ENCODE measurements at places on chromosomes 5 and 9.
A peak's percentile ranks its signal among the peaks of the same experiment; 100 is the strongest.

DNA sequence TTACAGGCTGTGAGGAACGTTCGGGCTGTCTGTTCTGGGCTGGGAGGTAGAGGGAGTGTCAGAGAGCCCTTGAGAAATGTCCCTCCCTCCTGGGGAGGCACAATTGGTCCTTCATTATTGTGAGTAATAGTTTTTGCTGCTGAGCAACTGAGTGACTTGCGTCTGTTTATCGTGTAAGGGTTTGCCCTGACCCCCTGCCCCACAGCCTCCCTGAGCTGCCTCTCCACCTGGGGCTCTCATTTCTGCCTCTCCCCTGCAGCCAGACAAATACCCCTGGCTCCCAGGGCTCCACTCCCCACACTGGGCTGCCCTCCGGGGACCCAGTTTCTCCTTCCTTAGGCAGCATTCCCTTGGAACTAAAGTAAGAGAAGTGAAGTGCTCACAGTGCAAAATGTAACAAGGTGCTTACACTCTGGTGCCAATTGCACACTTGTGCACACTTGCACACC is 174.9 kb upstream of the MVB12B start:
- DNase-seq = no peak

- no peak for DNase-seq
Observed at GRCh38 chr9:87122947-87123685, 175.8 kb upstream of the GAS1 start.

DNA sequence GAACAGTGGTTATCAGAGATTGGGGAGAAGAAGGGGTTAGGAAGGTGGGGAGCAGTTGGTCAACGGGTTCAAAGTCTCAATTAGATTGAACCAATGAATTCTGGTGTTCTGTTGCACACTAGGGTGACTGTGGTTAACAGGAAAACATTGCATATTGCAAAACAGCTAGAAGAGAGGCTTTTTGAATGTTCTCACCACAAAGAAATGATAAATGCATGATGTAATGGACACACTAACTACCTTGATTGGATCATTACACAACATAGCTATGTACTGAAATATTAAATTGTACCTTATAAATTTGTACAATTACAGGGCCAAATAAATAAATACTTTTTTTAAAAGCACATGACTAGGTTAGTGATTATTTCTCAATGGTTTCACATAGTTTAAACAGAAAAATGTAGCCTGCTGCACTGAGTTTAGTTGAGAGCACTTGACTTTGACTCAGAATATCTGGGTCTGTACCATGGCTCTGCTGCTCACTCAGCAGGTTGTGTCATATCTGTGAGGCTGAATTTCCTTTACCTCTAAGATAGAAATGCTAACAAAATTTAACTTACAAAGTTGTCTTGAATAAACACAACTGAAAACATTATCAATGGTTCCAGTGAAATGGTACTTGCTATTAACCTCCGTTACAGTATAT is 30.4 kb downstream of the NUDT12 start:
- DNase-seq = no peak

- no peak for DNase-seq
Observed at GRCh38 chr5:108266242-108266641, 115.7 kb downstream of the FBXL17 start.

- DNase-seq = no peak
Observed at GRCh38 chr9:127087411-127087810, 35.0 kb downstream of the ANGPTL2 start.

DNA sequence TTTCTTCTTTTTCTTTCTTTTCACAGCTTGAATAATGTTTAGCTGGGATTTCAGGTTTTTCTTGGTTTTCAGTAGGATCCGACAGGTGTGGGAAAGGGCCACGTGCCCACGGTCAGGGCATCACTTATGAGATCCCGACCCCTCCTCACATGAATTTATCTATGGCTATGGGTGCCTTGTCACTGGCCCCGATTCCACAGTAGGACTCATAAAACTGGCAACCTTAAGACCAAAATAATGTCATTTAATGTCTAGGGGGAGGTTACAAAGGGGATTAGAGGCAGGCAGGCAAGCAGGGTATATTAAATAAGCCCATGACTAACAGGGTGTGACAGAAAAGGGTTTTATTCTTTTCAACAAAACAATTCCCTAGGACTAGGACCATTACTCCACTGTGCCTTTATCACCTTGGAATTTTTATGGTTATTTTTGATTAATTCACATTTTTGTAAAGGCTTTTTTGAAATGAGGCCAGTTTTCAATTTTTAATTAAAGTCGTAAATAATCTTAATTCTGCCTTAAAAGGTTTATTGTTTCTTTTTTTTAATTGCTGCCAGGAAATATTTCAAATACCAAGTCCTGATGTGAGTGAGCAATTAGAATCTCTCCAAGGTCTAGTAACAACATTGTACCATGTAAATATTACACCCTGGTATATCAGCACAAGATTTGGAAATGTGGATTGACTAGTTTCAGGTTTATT is 370.4 kb downstream of the GLIS3 start:
- DNase-seq = no peak

- DNase-seq = no peak
Observed at GRCh38 chr5:60487476-60487875, 212.5 kb downstream of the DEPDC1B start.

- peak; percentile 80 for DNase-seq
Observed at GRCh38 chr9:109320742-109321448, at the start of gene EPB41L4B. EPB41L4B (minus strand) TSS chr9:109321059; CDS start chr9:109320446, 613 bp downstream.

DNA sequence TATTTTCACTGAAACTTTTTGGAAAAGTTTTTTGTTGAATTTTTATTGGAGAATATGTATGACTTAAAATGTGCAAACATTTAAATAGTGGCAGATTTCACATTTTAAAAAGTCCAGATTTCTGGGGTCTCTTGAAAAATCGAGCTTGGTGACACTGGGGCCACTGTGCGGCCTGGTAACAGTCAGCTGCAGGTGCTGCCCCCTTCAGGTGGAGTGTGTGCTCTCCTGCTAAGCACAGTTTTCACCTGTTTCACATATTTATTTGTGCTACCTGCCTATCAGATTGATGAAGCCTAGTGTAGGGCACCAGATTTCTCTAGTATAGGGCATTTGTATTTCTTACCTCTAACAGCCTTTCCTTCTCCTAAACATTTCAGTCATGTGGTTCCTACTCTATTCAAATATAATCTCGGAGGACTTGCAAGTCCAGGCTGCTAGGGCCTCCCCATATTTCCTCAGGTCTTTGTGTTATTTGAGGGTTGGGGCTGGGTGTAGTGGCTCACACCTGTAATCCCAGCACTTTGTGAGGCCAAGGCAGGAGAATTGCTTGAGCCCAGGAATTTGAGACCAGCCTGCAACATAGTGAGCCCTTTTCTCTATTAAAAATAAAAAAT is 95.8 kb upstream of the KLF9 start:
- no peak for DNase-seq

DNA sequence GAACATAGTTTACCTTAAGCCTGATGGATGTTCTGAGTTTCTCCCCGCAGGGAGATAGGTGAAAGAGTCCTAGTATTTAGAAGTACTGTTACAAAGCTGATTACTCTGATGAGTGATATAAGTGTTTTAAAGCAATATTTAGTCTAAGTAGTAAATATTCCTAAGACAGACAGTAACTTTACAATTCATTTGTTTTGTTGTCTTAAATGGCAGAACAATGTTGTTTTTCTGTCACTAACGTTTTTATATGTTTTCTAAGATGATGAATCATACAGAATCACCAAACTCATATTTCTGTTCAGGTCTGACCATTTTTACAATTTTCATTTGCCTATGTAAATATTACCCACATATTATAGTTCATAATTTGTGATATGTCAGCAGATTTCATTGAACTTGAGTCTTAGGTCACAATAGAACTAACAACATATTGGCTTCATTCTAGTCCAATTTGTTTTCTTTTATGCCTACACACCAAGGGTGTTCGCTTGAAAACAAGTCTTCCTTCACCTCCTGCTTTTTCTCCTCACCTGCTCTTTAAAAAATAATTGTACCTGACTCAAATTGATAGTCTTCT is 30.6 kb downstream of the MAP3K1 start:
- DNase-seq = no peak

DNA sequence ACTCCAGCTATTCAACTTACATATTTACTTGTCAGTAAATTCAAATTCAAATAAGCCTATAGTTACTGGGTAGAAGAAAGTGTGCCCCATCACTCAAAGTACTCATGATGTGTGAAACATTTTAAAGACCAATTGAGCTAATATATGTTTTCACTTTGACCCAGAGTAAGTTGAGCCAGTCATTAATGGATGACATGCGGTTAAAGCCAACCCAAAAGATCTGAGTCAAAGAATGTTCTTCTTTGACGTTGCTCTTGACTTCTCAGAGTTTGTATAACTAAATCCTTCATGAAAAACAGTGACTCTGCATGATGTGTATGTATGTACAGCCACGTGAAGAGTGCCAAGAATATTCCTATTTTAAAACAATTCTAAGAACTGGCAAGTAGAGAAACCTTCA is 237.4 kb downstream of the NR2F1-AS1 start:
- DNase-seq = no peak

DNA sequence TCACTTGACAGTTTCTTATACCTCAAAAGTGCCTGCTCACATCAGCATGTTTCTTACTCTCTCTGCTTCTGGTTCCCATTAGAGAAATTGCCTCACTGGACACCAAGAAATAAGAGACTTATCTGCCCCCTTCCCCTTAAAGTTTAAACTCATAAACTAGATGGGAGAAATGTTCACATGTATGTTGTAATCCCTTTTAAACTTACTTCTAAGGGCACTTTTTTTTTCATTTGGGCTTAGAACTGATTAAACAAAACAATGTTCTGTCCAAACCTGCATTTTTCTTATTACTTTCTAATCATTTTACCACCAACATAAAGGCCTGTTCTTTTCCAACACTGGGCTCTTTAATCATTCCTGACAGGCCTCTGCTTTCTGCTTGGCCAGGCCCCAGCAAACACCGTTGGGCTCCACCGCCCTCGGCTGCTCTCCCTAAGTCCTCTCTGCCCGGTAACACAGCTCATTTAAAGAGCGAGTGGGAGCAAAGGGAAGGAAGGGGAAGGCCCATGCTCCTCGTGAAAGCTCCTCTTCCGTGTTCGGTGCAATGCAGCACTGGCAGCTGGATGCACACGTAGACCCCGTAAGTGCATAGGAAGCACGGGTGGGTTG is 53.4 kb downstream of the ROR2 start:
- DNase-seq = no peak

DNA sequence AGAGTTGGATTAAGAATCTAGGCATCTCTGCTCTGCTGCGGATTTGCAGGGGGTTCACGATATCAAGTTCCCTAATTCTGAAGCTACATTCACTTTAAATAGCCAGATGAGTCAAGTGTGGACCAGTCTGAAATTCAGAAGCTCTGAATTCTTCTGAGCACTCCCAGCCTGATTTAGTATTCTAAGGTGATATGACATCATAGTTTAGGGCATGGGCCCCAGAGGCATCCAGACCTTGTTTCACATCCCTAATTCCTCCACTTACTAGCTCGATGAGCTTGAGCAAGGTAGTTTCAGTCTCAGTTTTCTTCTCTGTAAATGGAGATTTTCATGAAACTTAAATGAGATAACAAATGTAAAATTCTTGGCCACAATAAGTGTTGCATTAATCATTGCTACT is 65.2 kb downstream of the TMEM167A start:
- no peak for DNase-seq

GRCh38 chr5:82674671-82675070 is 396.5 kb upstream of the RPS23 start:
- DNase-seq = no peak

DNA sequence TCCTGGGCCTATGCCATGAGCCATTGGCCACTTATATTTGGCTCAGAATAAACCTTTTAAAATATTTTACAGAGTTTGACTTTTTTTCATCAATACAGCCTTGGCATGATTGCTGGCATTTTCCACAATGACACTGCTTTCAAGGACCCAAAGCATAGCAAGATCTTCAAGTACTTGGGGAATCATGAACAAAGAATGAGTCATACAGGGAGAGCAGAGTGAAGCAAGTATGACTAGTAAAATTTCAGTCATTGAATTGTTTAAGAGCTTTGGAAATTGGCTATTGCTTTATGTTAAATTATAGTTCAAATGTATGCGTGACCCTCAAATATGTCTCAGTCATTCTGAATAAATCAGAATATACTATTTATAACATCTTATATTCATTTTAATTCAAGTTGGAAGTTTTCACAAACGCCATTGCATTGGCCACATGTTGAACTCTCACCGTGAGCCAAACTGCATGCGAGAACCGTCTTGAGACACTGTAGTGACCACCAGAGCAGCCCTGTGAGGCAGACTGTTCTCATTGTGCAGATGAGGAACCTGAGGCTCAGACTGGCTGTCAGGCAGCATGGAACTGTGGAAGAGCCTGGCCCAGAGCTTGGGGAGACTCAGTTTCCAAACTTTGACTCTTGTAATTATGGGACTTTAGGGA is 52.9 kb downstream of the GDNF start:
- DNase-seq = no peak

DNA sequence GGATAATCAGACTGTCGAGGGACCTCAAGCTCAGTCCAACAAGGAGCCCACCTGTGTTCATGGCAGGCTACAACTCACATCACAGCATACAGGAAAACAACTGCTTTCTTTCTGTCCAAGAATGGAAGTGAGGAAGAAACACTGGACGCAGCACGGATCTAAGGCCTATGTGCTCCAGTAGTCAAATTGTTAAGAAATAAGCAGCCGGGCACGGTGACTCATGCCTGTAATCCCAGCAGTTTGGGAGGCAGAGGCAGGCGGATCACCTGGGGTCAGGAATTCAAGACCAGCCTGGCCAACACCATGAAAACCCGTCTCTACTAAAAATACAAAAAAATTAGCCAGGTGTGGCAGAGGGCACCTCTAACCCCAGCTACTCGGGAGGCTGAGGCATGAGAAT is 427.8 kb downstream of the BNC2 start:
- no peak for DNase-seq

GRCh38 chr5:145471831-145472612 is 363.1 kb downstream of the PRELID2 start:
- DNase-seq = no peak

- no peak for DNase-seq
Observed at GRCh38 chr9:82665324-82665723, 397.6 kb downstream of the RASEF start.

DNA sequence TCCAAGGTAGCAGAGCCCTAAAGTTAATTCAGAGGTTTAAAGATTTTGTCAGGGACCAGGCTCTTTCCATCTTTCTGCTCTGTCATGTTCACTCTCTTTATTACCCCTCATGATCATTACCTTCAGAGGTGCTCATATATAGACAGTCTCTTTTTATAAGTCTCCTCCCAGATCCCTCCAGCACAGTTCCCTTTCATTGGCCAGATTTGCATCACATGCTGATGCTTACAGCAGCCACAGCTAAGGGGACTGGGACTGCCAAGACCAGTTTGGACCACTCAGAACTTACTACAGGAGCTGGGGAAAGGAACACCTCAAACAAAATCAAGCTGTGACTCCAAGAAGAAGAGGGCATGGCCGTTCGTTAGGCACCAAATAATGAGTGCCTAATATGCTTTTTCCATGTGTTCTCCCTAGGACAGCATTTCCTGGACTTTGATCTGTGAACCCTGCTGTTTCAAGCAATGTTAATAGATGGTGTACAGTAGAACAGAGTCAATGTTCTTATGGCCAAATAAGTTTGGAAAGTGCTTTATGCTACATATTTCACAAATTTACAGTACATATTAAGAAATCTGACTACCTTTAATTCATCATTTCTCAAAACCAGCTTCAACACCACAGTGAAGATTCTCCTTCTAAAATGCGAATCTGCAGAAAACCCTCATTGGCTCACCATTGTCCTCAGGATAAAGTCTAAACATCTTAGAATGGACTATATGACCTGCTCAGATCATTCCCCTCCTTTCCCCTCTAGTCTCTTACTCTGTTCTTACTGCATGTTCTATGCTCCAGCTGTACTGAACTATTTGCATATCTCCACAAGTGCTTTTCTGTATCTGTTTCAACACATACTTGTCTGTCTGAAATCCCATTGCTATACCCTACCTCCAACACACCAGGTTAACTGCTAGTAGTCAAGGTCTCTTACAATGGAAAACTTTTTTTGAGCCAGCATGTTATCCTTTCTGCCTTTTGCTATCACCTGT is 3.4 kb downstream of the C5orf58 start:
- no peak for DNase-seq
